ENCODE measurements at places on chromosomes 3 and 15. TPM values are rescaled to one million over a fixed set of nuclear protein-coding genes. Genes with fewer than 3 reads are reported as not detected.

DNA sequence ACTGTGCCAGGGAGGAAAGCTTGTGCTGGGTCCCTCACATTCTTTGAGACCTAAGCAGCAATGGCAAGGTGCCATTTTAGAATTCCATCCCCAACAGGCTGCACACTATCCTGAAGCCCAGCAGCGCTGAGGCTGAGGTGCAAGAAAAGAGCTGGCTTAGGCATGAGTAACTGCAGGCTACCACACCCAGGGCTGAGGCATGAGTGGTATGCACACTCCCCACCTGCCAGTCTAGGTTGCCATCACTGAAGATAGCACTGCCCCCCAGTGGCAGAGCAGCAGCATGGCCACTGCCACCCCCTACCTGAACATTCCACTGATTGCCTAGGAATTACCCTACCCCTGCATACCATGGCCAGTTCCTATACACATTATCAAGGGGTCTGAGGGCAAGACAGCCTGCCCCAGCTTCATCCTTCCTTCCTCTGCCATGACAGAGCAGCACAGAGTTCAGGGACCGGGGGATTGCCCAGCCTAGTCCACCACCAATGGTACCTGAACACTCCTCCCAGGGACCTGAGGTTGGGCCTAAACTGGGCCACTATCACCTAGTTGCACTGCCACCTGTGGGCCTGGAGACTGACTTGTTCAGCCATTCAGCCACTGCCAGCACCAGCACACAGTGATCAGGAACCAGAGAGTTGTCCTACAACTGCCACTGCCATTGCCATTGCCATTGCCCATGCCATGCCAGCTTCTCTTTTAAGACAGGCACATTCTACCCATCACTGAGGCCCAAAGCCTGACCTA lies 129.8 kb downstream of the SATB1 start:
- no peak for DNase-seq

DNA sequence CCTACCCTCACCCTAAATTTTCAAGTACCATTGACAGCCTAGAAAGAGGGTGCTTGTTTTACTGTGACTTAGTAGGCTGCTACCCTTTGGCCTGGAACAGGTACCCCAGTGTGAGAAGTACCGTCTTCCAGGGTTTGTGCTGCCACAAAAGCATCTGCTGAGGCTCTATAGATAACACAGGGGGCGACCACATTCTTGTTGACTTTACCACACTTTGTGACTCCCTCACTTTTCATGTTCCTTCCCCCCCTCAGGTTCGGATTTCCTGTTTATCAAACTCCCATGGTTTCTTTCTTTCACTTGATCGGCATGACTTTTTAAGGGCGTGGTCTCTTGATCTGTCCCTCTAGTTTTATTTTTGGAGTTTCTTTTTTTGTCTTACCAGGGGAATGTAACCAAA lies 23.5 kb downstream of the EXOG start:
- no peak for DNase-seq

- no peak for DNase-seq
These were observed 4.5 kb upstream of the IP6K1 start for GRCh38 chr3:49790626-49791411.

- DNase-seq = no peak
These were observed 7.6 kb downstream of the ZMAT3 start for GRCh38 chr3:179063945-179064560.

GRCh38 chr3:183044547-183045229 lies 54.6 kb downstream of the MCCC1 start:
- no peak for DNase-seq

DNA sequence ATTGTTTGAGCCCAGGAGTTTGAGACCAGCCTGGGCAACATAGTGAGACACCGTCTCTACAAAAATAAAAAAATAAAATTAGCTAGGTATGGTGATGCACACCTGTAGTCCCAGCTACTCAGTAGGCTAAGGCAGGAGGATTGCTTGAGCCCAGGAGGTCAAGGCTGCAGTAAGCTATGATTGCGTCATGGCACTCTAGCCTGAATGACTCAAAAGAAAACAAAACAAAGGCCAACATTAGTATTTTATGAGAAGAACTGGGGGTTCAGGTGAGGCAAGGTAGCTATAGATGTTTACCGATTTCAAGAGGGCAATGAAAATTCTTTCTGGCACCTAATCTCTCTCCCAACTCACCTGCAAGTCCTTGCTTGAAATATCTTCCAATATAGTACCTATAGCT lies 77.2 kb downstream of the GREM1 start:
- no peak for DNase-seq

GRCh38 chr15:92109191-92109873 lies 255.8 kb downstream of the SLCO3A1 start:
- no peak for DNase-seq

DNA sequence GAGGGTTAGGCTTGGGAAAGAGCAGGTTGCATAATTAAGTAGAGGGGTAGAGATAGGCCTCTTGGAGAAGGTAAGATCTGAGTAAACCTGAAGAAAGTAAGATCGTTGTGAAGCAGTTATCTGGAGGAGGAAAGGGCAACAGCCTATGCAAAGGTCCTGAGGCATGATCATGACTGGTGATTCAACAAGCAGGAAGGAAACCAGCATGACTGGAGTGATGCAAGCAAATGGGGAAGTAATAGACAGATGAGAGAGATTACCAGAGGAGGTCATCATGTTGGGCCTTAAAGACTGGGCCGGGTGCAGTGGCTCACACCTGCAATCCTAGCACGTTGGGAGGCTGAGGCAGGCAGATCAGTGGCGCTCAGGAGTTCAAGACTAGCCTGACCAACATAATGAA lies 360.2 kb downstream of the EPHB1 start:
- DNase-seq = no peak

- DNase-seq = no peak
These were observed 171.4 kb downstream of the ARRDC4 start for GRCh38 chr15:98131924-98132323.

DNA sequence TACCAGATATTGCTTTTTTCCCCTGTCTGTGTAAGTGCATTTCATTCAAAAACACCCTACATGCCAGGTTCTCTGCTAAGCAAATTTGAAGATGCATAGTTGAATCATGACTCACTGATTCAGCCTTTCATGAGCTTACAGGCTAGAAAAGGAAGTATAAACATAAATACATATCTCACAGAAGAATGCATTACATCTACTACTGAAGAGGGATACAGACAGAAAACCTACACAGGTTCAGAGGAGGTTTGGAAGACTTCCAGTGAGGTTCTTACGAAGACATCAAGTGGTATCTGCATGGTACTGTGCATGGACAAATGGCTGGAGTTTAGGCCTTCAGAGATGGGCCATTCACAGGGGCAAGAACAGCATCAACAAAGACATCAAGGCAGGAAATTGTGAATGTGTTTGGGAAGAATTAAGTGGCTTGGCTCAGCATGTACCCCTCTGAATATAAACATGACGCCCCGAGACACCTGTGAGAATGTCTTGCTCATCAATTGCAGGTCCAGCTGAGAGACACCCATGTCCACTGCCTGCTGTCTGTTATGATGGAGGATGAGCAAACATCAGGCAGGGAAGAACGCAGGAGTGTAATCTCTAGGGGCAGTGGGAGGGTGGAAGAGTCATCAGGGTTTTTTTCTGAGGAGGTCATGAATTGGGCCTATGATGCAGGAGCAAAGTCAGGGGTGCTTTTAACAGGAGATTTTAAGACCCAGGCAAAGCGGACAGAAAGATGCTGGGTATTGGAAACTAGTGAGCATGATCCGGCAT lies 105.1 kb upstream of the GALNT15 start:
- no peak for DNase-seq

DNA sequence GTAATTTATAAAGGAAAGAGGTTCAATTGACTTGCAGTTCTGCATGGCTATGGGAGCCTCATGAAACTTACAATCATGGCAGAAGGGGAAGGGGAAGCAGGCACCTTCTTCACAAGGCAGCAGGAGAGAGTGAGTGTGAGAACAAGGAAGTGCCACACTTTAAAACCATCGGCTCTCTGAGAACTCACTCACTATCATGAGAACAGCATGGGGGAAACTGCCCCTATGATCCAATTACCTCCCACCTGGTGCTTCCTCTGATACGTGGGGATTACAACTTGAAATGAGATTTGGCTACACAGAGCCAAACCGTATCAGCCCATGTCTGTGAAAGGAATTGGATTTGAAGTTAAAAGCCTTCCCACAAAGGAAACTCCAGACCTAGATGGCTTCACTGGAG lies 39.1 kb downstream of the TKT start:
- no peak for DNase-seq

- no peak for DNase-seq
These were observed 32.6 kb downstream of the PLCL2 start for GRCh38 chr3:16917256-16917935.

DNA sequence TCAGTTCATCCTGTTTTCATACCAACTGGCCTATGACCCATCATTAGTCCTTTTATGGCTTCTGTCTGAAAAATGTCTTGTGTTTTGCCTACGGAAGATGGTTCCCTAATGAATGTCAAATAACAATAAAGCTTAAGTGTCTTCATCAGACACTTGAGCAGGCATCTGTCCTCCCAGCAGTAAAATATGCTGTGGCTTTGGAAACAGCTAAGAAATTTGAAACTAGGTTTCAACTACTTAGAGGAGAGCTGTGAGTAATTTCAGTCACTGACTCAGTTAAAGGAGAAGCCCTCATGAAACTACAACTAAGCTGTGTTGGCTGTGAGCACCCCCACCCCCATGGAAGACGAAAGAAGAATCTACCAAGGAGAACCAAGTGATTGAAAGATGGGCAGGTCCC lies 409.4 kb upstream of the PPP2R3A start:
- DNase-seq = no peak

DNA sequence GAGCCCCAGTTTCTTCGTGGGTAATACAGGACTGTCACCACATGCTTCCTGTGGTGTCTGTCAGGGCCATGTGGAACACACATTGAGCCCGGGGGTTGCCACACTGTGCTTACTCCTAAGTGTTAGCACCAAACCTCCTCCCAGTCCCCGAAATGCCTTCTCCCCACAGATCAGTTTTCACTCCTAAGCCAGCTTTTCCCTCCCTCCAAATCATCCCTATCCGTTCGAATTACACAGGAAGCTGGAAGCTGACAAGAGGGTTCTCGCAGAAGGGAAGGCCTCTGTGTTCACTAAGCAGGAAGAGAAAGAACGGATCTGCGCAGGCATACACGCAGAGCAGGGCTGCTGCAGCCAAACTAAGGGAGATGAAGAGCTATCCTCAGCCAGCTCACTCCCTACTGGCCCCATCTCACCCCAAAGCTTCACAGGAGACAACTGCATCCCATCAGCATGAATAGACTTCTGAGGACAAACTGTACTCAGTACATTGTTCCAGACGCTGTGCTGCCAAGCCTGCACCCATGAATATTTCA lies 32.3 kb downstream of the XXYLT1 start:
- peak; percentile 60 for DNase-seq

DNA sequence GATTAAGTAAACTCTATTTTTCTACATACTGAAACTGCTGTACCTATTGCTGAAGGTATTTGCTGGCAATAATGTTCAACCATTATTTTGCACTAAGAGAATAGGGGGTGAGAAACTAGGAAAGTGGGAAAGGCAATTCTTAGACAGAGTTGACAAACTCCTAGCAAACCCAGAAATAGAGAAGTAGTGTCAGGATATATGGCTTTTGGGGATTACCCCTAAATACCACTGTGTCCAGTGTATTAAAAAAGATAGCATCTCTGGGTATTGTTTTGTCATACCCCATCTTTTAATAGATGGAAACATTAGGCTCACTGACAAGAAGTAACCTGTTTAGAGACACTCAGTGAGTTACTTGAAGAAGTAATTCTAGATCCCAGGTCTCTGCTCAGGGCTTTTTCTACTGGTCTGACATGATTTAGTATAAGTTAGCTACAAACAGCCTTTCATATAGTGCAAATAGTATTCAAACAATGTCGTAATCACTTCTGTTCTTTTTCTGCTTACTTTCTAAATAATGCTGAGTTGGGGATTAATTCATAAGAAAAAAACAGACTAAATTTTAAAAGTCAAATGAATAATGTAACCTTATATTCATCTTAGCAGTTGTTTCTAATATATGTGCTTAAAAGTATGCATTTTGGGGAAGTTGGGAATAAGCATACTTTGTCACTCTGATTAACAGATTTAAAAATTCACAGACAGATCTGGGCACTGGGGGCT lies 107.2 kb downstream of the IL1RAP start:
- no peak for DNase-seq

GRCh38 chr3:65776494-65776893 lies 262.2 kb downstream of the MAGI1 start:
- no peak for DNase-seq

DNA sequence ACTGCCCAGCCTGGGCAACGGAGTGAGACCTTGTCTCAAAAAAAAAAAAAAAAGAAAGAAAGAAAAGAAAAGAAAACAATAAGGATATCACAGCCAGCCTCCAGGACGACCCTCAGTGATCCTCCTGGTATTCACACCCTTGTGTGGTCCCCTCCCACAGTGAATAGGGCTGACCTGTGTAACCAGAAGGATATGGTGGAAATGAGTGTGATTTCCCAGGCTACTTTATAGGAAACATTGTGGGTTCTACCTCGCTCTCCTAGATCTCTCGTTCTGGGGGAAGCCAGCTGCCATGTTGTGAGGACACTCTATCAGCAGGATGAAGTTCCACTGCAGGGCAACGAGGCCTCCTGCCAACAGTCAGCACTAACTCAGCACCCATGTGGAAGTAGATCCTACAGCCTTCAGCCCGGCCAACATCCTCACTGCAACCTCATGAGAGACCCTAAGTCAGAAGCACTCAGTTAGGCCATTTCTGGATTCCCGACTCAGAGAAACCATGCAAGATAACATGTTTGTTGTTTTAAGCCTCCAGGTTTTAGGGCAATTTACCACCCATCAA lies 11.1 kb downstream of the RFTN1 start:
- no peak for DNase-seq

GRCh38 chr3:117846238-117846637 lies 1136.7 kb downstream of the TUSC7 start:
- no peak for DNase-seq

DNA sequence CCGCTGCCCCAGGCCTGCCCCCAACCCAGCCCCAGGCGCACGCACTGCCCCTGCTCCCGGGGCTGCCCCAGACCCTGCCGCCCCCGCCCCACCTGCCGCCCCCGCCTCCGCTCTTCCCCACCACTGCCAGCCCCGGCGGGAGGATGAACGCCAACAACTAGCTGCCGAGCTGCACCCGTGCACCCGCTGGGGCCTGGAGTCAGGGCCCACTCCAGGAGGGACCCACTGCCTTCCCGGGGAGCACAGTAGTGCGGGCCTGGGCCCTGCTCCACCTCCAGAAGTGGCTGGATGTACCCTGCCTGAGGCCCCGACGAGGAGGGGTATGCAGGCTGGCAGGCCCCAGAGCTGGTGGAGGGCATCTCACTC lies 10.9 kb downstream of the ZBTB47 start:
- DNase-seq = no peak

- DNase-seq = no peak
These were observed 73.1 kb upstream of the BHLHE40 start for GRCh38 chr3:4906107-4906621.

- no peak for DNase-seq
These were observed 98.6 kb downstream of the MESD start for GRCh38 chr15:80891006-80891405.

The CP gene
- total RNA-seq = 6.8 TPM

The RPL39L gene
- 11.9 TPM for total RNA-seq

The CYP19A1 gene
- 2.4 TPM for total RNA-seq

The GRAMD2A gene
- 0.83 TPM for total RNA-seq

The C2CD4A gene
- not detected for total RNA-seq

The RAB6B gene
- 9.5 TPM for total RNA-seq

The TM4SF18 gene
- 13.8 TPM for total RNA-seq

The TMEM158 gene
- total RNA-seq = not detected

The PAQR5 gene
- 0.74 TPM for total RNA-seq

The GPR149 gene
- not detected for total RNA-seq

Data from right atrium auricular region (tissue), 2 donors.